ENCODE measurements at places on chromosomes 7 and 10.

DNA sequence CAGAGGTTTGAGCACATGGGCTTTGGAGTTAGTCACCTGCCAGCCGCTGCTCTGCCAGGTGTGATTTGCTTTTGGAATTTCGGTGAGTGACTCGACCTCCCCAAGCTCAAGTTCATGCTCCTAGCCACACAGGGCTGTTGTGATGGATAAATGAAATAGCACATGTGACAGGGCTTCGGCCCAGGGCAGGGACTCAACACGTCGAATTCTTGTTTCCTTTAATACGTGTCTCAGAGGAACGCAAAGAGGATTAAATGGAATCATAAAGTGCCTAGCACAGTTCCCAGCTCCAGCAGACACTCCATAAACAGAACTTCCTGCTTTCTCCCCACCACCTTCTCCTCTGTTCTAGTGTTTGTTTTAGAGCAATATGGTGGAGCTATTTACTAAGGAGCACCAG lies 88.3 kb upstream of the CHST15 start:
- no peak for DNase-seq

DNA sequence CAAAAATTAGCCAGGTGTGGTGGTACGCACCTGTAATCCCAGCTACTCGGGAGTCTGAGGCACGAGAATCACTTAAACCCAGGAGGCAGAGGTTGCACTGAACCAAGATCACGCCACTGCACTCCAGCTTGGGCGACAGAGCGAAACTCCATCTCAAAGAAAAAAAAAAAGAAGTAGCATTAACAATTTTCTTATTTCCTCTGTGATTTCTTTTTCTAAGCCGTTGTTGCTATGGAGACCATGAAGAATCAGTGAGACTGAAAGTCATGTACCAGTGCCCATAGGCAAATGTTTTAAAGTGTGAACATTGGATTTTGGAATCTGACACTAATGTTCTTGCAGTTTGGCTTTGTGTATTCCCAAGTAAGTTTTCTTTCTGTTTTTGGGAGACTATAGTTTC lies 18.4 kb upstream of the MAP3K8 start:
- DNase-seq: no peak

DNA sequence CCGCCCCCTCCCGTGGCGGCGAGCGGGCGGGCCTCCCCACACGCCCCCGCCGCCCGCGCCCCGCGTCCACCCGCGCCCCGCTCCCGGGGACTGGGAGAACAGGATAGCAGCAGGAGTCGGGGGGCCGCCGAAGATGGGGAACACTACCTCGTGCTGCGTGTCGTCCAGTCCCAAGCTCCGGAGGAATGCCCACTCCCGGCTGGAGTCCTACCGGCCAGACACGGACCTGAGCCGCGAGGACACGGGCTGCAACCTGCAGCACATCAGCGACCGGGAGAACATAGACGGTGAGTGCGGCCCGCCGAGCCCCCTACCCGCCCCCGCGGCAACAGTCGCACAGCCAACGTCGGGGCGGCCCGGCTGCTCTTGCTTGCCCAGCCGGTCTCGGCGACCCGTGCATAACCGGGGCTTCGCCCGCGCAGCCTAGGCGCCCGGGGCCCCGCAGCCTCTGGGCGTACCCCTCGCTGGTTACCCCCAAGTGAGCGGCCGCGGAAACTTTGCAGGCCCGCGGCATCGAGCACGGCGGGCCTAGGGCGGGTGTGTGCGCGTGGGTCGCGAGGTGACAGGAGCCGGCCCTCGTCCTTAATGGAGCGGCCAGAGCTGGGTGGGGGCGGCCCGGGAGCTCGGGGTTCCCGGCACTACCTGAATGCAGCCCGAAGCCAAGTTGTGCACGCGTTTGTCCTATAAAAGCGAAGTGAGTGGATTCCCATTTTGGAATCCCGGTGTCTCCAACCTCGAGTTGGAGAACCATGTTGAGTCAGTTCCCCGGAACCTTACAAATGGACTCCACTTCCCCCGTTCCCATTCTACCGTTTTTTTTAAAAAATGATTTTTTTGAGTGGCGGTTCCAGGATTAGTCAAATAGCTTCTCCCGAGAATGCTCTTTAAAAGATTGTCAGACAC lies 863 bp downstream of the CCNY start:
- no peak for DNase-seq

GRCh38 chr7:79897166-79897565 lies 237.5 kb upstream of the GNAI1 start:
- DNase-seq: peak; percentile 4

GRCh38 chr10:29470355-29470705 lies 164.4 kb downstream of the SVIL start:
- DNase-seq: no peak

DNA sequence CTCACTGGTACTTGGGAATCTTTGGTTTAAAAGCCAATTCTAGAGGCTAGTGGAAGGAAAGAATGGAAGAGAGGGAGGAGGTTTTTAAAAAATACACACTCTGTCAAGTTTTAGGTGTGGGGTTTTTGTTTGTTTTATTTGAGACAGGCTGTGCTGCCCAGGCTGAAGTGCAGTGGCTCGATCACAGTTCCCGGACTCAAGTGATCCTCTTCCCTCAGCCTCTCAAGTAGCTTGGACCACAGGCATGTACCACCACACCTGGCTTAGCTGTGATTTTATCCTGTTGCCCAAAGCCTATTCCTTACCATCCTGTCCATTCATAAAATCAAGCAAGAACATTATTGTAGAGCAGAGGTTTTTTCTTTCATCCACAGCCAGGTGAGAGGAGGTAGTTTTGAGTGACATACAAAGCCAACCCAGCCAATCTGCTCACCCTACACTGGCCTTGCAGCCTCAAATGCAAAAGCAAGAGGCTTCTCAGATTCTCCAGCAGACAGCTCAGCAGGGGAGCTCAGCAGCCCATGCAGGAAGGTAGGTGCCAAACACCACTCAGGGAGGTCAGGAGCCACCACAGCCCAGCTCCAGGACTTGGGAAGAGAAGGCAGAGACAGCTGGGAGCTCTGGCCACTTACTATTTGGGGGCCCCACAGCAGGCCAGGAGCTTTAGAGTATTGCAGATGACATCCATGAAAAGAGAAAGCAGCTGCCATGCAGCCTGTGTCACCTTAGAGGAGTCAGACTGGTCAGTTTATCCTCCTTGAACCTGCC lies 65.8 kb downstream of the TMEM209 start:
- no peak for DNase-seq

DNA sequence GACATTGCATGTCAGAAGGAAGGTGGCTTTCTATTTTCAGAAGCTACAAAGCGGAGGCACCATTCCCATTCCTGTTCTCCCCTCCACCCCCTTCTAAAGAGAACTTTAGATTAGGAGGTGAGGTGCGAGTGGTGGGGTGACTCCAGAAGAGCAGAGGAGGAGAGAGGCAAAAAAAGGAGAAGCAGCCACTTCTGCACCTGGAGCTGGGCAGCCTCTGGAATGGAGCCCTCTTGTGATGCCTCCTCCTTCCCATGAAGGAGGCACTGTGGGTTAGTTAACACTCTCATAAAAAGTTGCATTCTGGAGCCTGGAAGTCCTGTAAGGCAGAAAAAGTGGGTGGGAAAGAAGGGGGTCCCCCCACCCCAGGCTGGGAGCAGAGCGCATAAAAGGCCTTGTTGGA lies 4.8 kb downstream of the PTF1A start:
- DNase-seq: no peak

DNA sequence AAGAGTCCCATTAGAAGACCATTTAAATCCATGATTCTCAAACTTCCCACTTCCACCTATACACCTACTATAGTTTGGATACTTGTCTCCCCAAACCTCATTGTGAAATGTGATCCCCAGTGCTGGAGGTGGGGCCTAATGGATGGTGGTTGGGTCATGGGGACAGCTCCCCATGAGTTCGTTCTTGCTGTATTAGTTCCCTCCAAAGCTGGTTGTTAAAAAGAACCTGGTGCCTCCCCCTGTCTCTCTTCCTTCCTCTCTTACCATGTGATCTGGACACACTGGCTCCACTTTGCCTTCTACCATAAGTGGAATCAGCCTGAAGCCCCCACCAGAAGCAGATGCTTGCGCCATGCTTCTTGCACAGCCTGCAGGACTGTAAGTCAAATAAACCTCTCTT lies 53.9 kb downstream of the WIPF3 start:
- DNase-seq: no peak
